Cerebellar nuclear complex (tissue), 1 donor: ENCODE measurements at places on chromosomes 2 and 18.

GRCh38 chr2:225573603-225574002, 174.1 kb downstream of the NYAP2 start:
- no peak for DNase-seq

GRCh38 chr2:127044977-127045661, 61.8 kb downstream of the BIN1 start:
- no peak for DNase-seq

DNA sequence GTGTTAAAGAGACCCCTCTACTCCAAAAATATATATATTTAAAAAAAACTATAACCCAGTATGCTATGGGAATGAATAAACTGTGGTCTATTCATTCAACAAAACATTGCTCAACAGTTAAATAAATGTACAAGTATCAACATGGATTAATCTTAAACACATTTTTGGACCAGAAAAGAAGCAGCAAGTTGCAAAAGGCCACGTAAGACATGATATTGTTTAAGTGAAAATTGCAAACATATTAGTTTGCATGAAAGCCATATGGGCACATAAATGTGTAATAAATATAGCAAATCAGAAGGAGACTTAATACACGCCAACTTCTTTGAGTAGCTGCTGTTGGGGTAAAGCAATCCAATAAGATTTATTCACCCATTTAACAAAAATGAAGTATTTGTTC, 321.5 kb downstream of the FBXO15 start:
- no peak for DNase-seq

DNA sequence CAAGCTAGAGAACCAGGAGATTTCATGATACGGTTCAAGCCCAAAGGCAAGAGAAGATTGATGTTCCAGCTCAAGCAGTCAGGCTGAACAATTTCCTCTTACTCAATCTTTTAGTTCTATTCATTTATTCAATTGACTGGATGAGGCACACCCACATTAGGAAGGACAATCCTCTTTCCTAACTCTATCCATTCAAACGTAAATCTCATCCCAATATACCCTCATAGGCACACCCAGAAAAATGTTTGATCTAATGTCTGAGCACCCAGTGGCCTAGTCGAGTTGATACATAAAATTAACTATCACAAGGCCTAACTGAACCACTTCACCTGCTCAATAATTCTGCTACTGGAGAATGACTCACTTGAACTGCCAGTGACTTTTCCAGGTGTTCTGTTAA, 180.7 kb downstream of the RAD51AP2 start:
- DNase-seq = no peak

- DNase-seq = no peak
These were observed 143.9 kb downstream of the L3MBTL4 start for GRCh38 chr18:6270771-6271216.
